ENCODE measurements at places on chromosomes 7 and 10.

GRCh38 chr7:19670806-19671205 lies 38.0 kb downstream of the POLR1F start:
- DNase-seq = no peak

GRCh38 chr7:131182446-131183058 lies 145.1 kb upstream of the MKLN1 start:
- DNase-seq = no peak

GRCh38 chr10:121851786-121852185 lies 76.0 kb downstream of the ATE1 start:
- DNase-seq = no peak

DNA sequence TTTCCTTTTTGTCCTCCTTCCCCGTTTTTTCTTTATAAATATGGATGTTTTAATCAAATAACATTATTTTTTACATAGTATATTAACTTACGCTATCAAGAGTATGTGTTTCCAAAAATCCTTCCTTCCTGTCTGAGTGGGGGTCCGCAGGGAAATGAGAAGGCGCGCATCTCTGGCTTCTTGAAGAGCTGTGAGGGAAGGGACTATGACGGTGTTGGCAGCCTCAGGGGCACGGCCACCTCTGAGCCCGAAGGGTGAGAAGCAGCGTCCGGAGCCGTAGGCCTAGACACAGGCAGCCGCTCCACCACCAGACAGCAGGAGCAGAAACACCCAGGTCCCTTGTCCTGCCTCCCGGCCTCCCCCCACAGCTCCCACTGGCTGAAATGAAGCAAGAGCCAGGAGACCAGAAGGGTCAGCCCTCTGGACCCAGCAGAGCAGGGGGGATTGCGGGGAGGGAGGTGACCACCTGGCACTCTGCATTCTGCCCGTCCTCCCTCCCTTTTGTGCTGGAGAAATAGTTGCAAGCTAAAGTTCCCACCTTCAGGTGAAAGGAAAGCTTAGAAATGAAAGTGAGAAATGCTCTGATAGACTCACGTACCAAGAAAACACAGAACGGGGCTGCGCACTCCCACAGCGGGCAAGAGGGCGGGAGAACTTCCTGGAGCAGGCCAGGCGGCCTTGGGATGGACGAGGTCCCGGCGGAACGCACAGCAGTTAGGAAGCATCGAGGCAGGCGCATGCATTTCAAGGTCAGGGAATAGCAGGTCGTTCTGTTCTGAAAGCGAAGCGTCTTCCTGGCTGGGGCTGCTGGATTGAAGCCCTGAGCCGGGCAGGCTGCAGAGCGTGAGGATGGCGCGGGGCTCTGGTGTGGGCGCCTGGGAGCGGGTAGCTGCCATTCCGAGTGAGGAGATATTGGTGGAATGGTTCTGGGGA lies 105.5 kb downstream of the GALNT11 start:
- DNase-seq = no peak

- no peak for DNase-seq
These were observed 107.1 kb downstream of the PFKFB3 start for GRCh38 chr10:6309816-6310215.

- no peak for DNase-seq
These were observed 78.0 kb downstream of the COL13A1 start for GRCh38 chr10:69879634-69880257.

DNA sequence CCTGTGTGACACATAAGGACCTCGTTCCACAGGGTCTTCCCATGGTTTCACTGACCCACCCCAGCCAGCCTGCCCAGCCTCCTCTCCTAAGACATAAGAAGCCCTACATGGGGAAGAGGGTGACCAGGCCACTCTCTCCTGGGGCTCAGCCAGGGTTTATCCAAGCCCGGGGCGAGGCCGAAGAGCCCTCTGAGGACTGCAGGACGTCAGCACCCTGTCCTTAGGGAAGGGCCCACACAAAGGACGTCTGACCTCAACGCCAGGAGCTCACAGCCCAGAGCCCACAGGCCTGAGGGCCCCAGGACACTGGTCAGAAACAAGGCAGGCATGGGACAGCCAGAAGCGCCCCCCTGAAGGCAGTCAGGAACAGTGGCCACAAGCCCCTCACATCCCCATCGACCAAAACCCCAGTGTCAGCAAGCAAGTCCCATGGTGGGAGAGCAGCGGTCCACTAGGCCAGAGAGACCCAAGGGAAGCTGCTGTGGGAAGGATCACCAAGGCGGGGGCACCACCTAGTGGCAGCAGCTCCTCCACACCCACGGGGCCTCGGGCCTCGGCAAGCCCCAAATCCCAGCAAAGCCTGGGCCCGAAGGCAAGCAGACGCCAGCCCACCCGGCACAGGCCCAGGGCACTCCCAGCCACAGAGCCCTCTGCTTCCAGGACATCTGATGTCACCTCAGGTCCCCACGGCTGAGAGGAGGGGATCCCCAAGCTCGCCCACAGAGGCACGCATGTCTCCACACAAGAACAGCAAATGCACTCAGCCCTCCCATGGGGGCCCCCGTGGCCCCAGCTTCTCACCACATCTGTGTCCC lies 23.4 kb downstream of the MAD1L1 start:
- DNase-seq = peak; percentile 52

DNA sequence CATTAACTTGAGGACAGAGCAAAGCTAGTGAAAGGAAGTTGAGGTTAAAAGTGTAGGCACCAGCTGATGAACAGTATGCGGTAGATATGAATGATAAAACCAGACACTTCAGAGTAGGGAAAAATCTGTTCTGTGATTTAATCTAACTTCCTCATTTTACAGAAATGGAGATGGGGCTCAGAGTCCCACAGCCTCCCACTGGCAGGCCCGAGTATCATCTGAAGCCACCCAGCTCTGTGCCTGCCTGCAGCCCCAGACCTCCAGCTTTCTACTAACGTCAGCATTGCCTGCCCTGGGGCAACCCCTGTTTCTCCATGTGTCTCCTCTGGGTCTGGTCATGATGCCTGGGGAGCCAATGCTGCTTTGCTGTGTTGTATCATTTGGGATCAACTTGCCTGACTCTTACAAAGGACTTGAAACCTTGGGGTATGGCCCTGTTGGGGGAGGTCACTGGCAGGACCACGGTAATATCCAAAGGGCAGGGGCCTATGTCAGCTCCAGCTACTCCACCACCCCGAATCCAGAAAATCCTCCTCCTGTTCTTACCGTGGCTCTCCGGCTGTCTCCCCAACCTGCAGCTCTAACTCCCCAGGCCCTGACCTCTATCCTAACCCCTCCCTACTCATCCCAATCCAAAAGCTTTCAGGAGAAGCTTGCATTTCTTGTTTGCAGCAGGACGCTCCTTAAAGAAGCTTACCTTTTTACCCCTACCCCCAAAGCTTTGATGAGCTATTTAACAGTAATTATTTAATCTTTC lies 56.2 kb upstream of the NPY start:
- peak; percentile 27 for DNase-seq

GRCh38 chr7:20786779-20787659 lies at the start of gene SP8:
SP8 (minus strand) TSS chr7:20786886; CDS start chr7:20786798, 88 bp downstream.
- no peak for DNase-seq

DNA sequence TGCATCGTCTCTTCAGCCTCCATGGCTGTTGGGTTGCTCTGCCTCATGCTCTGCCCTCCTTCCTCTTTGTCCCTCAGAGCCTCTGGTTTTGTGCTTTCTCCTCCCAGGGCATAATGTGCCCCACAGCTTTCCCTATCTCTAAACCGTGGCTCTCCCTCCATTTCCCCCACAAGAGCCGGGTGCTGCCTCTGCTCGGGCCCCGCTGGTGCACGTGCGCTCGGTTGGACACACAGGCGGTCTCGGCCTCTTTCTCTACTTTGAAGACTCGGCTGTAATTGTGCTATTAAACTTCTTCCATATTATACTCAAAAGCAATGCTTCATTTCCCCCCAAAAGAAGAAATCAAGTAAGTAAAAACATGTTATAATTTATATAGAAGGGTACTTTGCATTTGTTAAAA lies 109.7 kb upstream of the KLF14 start:
- no peak for DNase-seq

GRCh38 chr10:59299933-59300332 lies 62.4 kb downstream of the FAM13C start:
- DNase-seq = no peak

GRCh38 chr7:30770845-30771173 lies 408 bp upstream of the MINDY4 start:
- DNase-seq = no peak

- DNase-seq = no peak
These were observed 7.7 kb downstream of the PLCE1 start for GRCh38 chr10:94001416-94001810.

DNA sequence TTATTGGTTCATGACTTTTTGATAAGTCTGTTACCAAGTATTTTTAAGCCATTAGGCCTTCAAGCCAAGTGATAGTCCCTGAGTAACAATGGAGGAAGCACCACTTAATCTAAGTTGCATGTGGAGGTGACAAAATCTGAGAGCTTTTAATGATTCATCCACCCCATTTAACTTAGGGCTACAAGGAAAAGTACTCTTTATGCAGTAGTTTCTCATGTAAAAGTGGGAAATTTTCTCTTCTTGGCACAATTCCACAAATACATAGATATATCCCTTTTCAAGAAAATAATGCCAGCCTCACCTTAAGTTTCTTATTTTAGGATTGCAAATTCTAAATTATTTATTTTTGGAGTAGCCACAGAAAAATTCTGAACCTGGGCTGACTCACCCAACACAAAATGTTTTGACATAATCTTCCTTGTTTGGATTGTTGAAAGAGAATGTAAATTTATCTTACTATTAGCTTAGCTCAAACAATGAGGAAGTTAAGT lies 85.7 kb downstream of the SUGCT start:
- DNase-seq = no peak

- DNase-seq = no peak
These were observed 51.8 kb upstream of the BTBD16 start for GRCh38 chr10:122219340-122219739.

DNA sequence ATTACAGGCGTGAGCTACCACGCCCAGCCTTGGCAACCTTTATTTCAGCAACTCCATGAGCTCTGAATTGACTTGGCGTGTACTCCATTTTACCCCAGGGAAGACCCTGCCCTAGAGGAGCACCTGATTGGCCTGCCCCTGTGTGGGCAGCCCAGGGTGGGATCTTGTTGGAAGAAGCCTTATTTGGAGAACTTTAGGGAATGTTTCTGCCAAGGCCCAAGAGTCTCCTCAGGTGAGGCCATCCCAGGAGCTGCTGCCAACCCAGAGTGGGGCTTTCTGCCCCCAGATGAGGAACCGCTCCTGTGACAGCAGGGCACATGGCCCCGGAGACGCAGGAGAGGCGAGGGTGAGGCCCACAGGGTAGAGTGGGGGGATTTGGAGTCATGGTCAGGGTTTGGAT lies 42.0 kb downstream of the VWA2 start:
- DNase-seq = no peak

DNA sequence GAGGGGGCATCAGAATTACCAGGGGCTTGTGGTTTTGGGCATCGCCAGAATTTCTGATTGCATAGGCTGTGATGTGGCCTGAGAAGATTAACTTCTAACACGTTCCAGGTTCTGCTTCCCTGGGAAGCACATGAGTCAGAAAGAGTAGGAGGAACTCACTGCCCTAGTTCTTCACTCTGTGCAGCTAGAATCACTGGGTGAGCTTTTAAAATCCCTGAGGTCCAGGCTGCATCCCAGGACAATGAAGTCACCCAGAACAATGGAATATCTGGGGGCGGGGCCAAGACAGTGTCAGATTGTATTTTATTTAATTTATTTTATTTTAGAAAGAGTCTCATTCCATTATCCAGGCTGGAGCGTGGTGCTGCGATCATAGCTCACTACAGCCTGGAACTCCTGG lies 636.5 kb downstream of the CALN1 start:
- no peak for DNase-seq

DNA sequence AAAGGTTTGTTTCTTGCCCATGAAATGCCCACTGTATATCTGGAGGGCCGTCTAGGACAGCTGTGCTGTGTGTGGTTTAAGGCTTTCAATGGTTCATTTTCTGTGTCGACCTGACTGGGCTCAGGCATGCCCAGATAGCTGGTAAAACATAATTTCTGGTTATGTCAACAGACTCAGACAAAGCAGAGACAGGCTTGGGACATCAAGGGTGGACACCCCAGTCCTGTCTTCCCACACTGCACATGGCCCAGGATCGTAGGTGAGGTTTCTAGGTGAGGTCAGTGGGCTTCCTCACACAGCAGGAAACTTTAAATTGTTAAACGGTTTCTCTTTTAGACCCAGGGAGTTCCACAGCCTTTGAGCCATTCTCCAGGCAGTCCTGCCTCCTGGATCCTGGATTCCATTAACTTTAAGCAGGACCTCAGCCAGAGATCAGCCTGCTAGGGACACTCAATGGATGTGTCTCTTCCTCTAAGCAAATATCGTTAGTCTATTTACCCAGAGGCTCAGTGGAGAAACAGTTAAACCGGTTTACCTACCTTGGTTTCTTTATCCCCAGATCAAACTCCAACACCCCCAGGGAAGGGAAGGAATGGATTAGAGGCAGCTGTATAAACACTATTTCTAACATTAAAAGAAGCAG lies 66.4 kb downstream of the ST8SIA6 start:
- DNase-seq = no peak

- DNase-seq = no peak
These were observed 90.1 kb downstream of the FAM53B start for GRCh38 chr10:124653811-124654651.

DNA sequence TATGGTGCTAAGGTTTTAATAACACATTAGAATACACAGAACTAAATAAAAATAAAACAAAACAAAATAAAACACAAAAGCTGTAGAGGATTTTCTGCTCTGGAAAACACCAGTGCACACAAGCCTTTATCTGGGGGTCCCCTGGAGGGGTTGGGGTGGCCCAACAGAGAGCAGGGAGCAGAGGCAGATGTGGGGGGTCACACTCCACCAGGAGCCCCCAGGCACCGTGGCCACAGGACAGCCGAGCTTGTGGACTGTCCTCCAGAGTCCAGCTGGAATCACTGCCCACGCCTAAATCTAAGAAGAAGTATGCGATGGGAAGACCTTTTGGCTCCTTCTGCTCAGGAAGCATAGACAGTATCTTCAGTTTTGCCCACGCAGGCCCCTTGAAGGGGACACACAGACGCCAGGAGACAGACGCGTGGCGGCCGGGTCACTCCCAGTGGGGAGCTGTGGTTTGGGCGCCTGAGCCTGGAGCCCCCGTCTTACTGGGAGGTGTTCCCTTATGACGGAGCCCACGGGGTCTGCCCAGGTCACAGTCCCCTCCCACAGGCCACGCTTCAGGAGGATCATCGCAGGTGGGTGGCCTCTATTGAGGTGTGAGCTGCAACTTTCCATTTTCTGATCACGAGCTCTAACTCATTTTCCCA lies 595.0 kb downstream of the PTPRN2 start:
- no peak for DNase-seq

GRCh38 chr7:2757361-2757903 lies 69.4 kb downstream of the AMZ1 start:
- DNase-seq = no peak

- DNase-seq = no peak
These were observed 235.0 kb upstream of the PTN start for GRCh38 chr7:137578541-137578940.

- DNase-seq = no peak
These were observed 219.4 kb upstream of the RHOBTB1 start for GRCh38 chr10:61163403-61163802.

- DNase-seq = no peak
These were observed 45.1 kb downstream of the AMZ1 start for GRCh38 chr7:2732959-2733584.

DNA sequence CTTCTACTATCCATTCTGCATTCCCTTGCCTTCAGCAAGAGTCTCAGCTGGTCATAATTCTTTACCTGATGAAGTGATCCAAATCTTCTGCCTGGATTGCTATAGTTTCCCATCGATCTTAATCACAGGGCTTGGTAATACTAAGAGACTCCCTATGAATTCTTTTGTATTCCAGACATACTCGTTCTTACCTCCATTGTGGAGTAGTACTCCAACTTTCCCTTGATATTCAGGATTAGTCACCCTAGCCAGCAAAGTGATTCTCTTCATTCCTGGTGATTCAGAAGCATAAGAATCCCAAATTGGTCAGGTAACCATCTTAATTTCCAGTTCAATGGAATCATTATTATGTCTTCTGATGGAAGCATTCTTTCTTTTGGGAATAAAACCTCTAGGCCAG lies 96.7 kb downstream of the TWIST1 start:
- DNase-seq = no peak
